ENCODE measurements at places on chromosomes 7 and 10.

DNA sequence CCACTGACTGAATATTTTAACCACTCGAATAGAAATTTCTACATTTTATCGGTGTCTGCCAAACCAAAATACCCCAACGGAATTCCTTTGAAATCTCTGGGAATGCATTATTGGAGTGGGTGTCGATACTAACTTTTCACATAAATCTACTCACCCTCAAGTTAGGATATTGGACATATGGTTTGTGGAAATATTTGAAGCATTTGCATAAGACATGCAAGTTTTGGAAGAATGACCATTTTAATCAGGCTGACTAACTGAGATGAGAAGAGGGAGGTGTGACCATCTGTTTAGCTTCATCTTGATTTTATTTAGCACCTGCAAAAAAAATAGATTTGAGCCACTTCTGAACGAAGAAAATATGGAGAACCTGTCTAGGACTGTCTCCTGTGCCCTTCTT lies 61.2 kb downstream of the KLF6 start:
- no peak for DNase-seq

DNA sequence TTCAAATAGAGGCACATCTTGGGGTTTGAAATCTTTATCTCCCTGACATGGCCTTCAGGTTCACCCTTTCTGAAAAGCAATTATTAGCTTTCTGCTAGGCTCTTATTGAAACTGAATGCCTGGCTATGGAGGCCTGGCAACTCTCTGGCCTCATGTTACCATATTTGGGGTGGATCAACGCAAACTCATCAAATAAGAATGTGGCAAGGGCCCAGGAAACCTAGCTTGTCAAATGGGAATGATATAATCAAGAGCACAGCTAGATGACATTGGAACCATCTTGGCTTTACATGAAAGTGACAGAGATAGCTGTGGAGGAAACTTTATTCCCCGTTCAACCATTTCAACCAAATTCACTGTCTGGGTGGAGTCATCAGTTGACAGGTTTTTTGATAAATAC lies 202.8 kb upstream of the SMIM30 start:
- no peak for DNase-seq

- DNase-seq: no peak
These were observed 82.4 kb upstream of the RNF32 start for GRCh38 chr7:156558198-156558597.

DNA sequence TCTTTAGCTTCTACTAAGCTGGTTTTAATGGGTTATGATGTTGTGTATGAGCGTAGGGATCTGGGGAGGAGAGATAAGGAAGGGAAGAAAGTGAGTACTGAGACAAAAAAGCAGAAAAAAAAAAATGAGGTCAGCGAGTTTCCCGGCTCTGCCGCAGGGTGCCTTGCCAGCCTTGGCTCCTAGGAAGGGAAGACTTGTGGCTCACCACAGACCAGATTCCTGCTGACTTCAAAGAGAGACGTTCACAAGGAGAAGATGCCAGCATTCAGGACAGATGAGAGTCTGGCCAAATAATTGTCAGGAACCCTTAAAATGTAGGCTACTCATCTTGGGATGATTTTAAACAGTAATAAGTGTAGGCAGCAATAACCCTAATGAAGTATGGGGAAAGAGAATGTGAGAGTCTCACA lies 11.4 kb upstream of the FAS start:
- no peak for DNase-seq

DNA sequence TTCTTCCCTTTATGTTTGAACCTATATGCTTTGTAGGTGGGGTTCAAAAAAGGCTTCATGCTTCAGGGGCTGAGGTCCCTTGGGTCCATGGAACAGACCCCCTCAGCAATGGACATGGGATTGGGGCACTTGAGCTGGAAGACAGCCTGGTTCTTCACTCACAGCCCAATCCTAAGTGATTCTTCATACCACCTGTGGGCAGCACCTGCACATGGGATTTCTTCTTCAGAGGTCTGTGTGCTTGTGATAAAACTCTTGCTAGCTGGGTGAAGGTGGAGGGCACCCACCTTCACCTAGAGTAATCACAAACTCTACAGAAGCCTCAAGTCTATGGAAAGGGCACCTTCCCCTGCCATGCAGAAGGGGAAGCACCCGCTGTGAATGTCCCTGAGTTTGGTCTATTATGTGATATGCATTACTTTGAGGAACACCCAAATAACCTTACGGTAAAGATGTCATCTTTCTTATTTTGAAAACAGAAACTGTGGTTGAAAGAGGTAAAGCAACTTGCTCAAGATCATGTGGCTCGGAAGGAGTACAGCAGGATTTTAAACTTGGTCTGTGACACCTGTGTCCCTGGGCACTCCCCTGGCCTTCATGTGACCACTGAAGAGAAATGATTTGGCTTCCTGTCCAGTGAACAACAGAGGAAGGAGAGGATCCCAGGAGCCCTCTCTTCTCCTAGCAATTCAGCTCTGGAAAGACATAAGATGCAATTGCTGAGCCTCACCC lies 469.5 kb upstream of the ZMIZ1 start:
- DNase-seq: no peak

DNA sequence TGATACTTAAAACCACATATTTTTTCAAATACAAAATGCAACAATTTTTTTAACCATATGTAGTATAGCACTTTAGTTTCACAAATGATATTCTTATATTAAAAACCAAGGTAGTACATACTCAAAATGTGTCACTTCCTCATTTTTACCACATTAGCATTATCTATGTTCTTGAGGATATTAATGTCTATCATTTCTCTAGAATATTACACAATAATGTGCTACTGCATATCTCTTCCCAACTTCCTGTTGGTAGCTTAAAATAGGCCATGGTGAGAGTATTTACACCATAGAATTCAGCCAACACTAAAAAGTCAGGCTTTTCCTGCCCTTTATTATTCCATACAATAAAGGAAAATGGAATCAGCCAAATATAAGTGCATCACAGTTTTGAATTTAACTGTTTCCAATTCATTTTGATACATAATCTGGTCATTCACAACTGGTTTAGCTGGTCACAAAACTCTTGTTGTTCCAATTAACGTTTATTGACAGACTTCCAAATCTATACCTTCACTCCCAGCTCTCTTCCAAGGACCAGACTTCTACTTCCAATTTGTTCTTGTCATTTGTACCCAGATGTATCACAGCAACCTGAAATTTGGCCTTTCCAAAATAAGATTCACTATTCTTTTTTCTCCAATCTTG lies 20.0 kb upstream of the LRRC17 start:
- no peak for DNase-seq

GRCh38 chr7:129940329-129940728 lies 12.4 kb downstream of the UBE2H start:
- DNase-seq: no peak

All from CD4-positive, CD25-positive, alpha-beta regulatory T cell (primary cell).